Fibroblast of gingiva (primary cell): ENCODE measurements at places on chromosomes 5 and 9.

DNA sequence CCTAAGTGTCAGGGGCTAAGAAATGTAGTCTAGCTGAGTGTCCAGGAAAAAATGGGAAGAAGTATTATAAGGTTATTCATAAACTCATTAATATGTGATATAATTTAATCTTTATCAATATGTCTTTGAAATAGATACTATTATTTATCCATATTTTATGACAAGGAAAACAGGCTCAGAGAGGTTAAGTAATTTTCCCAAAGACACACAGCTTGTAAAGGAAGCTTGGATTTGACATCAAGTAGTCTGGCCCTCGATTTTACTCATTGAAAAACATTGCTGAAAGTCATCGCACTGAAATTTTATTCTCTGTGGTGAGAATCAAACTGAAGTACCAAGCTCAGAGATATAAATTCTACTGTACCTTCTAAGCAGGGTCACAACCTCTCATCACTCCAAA, 276.9 kb downstream of the MSX2 start:
- DNase-seq: no peak

DNA sequence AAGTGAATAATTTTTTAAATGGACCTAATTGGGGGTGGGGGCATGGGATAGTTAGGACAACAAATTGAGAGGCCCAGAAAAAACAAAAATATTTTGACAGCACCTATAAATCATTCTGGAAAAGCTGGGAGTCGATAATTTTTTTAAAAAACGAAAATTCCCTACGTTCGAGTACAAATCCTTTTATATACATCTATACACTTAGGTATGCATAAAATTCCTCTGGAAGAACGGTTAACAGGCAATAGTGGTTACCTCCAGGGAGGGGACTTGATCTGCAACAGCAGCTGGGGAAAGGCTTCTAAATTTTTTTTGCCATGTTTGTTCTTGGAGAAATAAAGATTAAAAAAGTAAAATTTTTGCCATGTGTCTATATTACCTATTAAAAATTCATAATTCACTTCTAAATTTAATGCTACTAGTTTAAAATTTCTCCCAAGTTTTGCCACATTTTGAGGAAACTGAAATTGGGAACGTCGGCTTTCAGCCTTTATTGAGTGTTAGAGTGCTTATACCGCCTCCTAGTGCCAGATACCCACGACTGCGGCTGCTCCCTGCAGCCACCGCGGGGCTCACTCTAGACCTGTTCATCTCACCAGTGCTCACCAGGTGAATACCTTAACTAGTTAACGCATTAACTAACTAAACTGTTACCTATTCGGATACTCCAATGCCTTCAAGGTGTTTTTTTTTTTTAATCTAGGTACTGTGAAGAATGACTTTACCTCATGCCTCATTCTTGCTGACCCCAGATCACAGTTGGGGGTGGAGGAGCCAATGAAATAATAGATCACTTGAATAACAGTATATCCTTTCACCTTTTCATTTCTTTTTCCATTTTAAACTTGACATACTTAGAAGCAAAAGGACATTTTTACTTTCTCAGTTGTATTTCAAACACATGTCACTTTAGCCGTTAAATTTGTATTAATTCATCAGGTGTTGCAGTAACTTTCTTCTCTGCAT, 1.8 kb upstream of the BHMT start:
- DNase-seq: no peak

- no peak for DNase-seq
These were observed 70.5 kb downstream of the SNX24 start for GRCh38 chr5:122915717-122916461.

DNA sequence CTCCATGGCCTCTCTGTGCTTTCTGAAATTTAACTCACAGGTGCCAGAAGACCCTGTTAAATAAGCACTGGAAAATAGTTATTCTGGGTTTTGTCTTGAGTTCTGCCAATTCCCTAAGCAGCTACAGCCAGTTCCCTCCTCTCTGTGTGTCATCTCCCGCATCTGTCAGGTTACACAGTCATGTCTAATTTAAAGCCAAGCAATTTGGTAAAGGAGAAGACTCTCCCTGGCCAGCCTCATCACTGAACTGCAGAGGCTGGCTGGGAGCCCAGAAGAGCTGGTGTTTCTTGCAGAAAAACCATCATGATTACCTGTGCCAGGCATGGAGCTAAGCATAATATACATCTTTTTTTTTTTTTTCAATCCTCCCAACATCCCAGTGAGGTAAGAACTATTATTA, 141.3 kb upstream of the ZNF366 start:
- DNase-seq: no peak

DNA sequence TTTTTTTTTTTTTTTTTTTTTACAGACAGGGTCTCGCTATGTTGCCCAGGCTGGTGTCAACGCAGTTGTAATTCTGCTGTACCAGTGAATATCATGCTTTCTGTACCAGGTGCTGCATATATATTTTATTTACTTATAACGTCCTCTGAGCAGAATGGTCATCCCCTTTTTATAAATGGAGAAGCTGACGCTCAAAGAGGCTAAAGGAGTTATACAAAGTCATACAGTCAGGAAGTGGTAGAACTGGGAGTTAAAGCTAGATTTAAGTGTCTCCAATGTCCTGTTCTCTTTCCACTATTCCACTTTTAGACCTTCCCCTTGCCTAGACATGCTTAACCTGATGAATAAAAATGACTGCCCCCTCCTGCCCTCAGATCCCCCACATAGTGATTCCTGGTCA, 1.2 kb upstream of the SIL1 start:
- DNase-seq: no peak
